ENCODE measurements at places on chromosomes 6 and 20.

DNA sequence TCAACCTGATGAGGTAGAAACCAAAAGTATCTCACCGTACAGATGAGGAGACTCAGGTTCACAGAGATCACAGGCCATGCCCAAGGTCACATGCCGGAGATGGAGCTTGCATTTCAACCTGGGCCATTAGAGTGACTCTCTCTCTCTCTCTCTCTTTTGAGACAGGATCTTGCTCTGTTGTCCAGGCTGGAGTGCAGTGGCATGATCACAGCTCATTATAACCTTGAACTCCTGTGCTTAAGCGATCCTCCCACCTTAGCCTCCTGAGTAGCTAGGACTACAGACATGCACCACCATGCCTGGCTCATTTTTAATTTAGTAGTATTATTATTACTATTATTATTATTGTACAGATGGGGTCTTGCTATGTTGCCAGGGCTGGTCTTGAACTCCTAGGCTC is 2.8 kb upstream of the CSNK2A1 start:
- no peak for DNase-seq

GRCh38 chr6:82881519-82881918 is 184.1 kb downstream of the UBE3D start:
- DNase-seq, result no peak

DNA sequence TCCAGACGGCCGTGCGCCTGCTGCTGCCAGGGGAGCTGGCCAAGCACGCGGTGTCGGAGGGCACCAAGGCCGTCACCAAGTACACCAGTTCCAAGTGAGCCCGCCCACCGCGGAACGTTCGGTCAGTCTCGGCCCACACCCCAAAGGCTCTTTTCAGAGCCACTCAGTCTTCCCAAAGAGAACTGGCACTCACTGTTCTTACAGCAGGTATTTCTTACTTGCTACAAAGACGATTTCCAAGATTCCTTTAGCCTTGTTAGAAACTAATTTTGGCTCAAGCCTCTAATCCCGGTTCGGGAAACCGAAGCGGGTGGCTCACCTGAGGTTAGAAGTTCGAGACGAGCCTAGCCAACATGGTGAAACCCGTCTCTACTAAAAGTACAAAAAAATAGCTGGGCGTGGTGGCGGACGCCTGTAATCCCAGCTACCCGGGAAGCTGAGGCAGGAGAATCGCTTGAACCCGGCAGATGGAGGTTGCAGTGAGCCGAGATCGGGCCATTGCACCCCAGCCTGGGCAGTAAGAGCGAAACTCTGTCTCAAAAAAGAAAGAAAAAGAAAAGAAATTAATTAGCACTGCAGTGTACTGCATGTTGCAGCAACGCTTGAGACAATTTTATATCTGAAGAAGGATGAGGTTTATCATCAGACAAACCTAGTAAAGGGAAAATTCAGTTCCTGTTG is 73.1 kb downstream of the OR2B2 start:
- no peak for DNase-seq

DNA sequence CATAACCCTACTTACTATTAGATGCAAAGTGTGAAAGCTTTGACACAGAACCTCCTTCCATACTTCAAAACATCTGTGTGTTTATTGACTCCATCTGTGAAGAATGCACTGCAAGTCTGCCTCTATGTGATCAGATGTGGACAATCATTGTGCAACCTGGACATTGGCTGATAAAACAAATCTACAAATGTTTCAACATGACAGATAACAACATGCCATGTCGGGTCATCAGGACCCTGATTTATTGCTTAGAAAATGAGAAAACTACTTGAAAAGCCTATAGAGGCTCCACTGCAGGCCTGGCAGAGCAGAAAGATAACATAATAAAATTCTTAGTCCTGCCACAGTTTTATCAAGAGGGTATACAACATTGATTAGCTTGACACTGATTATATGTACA is 1286.4 kb downstream of the GRIK2 start:
- no peak for DNase-seq

- no peak for DNase-seq
Measured at GRCh38 chr6:45036103-45036502, 292.0 kb upstream of the RUNX2 start.

DNA sequence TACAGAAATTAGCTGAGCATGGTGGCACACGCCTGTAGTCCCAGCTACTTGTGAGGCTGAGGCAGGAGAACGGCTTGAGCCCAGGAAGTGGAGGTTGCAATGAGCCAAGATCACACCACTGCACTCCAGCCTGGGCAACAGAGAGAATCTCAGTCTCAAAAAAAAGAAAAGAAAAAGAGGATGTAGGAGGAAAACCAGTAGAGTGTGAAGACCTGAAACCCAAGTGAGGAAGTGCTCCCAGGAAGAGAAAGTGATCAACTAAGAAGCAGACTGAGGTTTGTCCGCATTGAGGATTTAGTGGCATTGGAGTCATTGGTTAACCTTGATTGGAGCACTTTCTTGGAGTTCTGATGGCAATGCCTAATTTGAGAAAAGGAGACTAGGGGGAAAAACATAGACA is 20.6 kb upstream of the TASP1 start:
- no peak for DNase-seq
